ENCODE measurements at places on chromosomes 1 and 21. TPM values are rescaled to one million over a fixed set of nuclear protein-coding genes. Genes with fewer than 3 reads are reported as not detected.

The GPR161 gene
- 19.8 TPM for total RNA-seq

The KCNJ9 gene
- total RNA-seq: not detected

The OLFML3 gene
- total RNA-seq: 0.36 TPM

The PLPPR4 gene
- total RNA-seq: under 0.01 TPM

The AMY1B gene
- not detected for total RNA-seq

The ALX3 gene
- total RNA-seq: not detected

The ADGRL2 gene
- total RNA-seq: 19.4 TPM

The PFKFB2 gene
- 1.2 TPM for total RNA-seq

The EVI5 gene
- 64.2 TPM for total RNA-seq

The IL20 gene
- not detected for total RNA-seq

The PCP4L1 gene
- not detected for total RNA-seq

The HTR1D gene
- total RNA-seq: 0.13 TPM

The SLC2A1 gene
- 58.2 TPM for total RNA-seq

The OR2L13 gene
- not detected for total RNA-seq

The PIK3C2B gene
- 40.7 TPM for total RNA-seq

The RAB3B gene
- total RNA-seq: 15.1 TPM

The SZRD1 gene
- 98.1 TPM for total RNA-seq

The ZMYND12 gene
- total RNA-seq: 0.79 TPM

The P3R3URF gene
- not detected for total RNA-seq

The RIPPLY3 gene
- not detected for total RNA-seq

The FNDC5 gene
- total RNA-seq: 0.13 TPM

The ASH1L gene
- 39.4 TPM for total RNA-seq

The TMEM52 gene
- 1.7 TPM for total RNA-seq

The KLHL20 gene
- total RNA-seq: 32.3 TPM

The KRTAP11-1 gene
- not detected for total RNA-seq

The CAP1 gene
- 515 TPM for total RNA-seq

The LCE1E gene
- total RNA-seq: not detected

The RHD gene
- not detected for total RNA-seq

The S100A9 gene
- not detected for total RNA-seq

The EPRS1 gene
- 189 TPM for total RNA-seq

The PPIAL4G gene
- not detected for total RNA-seq

The RGS1 gene
- total RNA-seq: not detected

All from thoracic aorta endothelial cell (primary cell).